HCT116 (cell line): ENCODE measurements at places on chromosomes 6 and 20. TPM values are rescaled to one million over a fixed set of nuclear protein-coding genes. Genes with fewer than 3 reads are reported as not detected.

The C2 gene
- total RNA-seq = 3.1 TPM

DNA sequence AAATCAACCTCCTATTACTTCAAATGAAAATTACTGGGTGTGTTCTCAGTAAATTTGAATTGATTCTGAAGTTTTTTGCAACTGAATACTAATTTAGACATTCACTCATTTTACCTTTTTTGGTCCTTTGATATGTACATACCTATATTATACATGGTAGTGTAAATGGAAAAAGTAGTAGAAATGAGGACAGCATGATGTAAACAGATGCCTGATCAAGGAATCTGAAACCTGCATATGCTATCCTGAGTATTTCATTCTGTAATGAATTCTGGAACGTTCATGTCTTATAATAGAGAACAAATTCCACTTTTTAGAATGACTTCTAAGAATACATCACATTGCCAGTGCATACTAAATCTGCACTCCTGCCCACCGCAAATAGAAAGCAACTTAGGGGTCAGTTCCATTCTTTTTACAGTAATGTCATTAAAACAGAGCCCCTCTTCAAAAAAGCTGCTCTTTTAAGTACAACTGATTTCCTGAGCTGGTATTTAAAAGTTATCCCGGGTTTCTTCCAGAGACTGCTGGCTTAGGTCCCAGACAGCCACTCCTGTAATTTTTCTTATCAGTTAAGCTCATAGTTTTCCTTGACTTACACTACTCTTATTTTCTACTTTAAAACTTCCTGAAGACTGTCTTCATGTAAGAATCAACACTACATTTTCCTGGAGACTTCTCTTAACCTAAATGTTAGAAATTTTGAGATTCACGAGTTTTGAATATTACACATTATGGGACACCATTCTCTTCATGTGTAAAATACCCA is 48.4 kb downstream of the MAP3K7 start:
- DNase-seq = no peak
- H3K36me3 ChIP-seq = no peaks in the 10 kb centered on the region

DNA sequence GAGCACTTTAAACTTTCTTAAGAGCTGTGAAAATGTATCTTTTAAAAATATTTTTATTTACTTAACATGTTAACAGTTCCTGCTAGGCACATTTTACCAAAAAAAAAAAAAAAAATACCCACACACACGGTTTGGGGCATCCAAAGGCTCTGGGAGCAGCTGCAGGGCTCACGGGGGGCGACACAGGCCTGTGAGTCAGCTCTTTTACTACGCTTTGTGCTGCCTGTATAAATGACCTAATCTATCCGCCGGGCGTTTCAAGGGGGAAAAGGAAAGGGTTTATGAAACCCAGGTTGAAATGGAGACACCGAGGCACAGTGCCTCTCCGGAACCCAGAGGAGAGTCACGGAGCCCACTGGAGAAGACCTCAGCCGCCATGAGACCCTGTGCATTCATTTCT is 40.4 kb downstream of the DLL1 start:
- H3K4me3 ChIP-seq = no peak overlapping the region
- H3K4me1 ChIP-seq = no peaks in the 10 kb centered on the region
- no peaks in the 10 kb centered on the region for H3K36me3 ChIP-seq
- H3K27ac ChIP-seq = no peak overlapping the region
- no peaks in the 10 kb centered on the region for H3K27me3 ChIP-seq
- DNase-seq = no peak

The TPBG gene
- total RNA-seq = 28.4 TPM

- H3K4me1 ChIP-seq = no peaks in the 10 kb centered on the region
- H3K27ac ChIP-seq = no peak overlapping the region
- H3K27me3 ChIP-seq = no peaks in the 10 kb centered on the region
- no peak for DNase-seq
Measured at GRCh38 chr20:20571068-20571780, 141.2 kb downstream of the RALGAPA2 start.

The FAM83D gene
- total RNA-seq = 51.1 TPM

- no peaks in the 10 kb centered on the region for H3K36me3 ChIP-seq
- H3K27ac ChIP-seq = no peak overlapping the region
- H3K4me3 ChIP-seq = no peak overlapping the region
- peaks cover 42% of the 10 kb centered on the region for H3K27me3 ChIP-seq
- no peaks in the 10 kb centered on the region for H3K4me1 ChIP-seq
- no peak for DNase-seq
Measured at GRCh38 chr6:98041921-98042320, 758.9 kb upstream of the MMS22L start.

- H3K4me1 ChIP-seq = no peaks in the 10 kb centered on the region
- no peak overlapping the region for H3K4me3 ChIP-seq
- H3K36me3 ChIP-seq = no peaks in the 10 kb centered on the region
- H3K27ac ChIP-seq = no peak overlapping the region
- no peak for DNase-seq
Measured at GRCh38 chr20:36481380-36482043, 59.8 kb upstream of the MYL9 start.

- H3K27me3 ChIP-seq = no peaks in the 10 kb centered on the region
- no peak overlapping the region for H3K27ac ChIP-seq
- no peak for DNase-seq
- H3K4me1 ChIP-seq = no peaks in the 10 kb centered on the region
- H3K36me3 ChIP-seq = no peaks in the 10 kb centered on the region
Measured at GRCh38 chr6:144314003-144314485, 28.9 kb downstream of the UTRN start.

The AKAP7 gene
- 3.1 TPM for total RNA-seq

- H3K36me3 ChIP-seq = no peaks in the 10 kb centered on the region
- no peaks in the 10 kb centered on the region for H3K4me1 ChIP-seq
- no peak for DNase-seq
- H3K27ac ChIP-seq = no peak overlapping the region
Measured at GRCh38 chr20:18778690-18779392, 34.7 kb upstream of the SCP2D1 start.

DNA sequence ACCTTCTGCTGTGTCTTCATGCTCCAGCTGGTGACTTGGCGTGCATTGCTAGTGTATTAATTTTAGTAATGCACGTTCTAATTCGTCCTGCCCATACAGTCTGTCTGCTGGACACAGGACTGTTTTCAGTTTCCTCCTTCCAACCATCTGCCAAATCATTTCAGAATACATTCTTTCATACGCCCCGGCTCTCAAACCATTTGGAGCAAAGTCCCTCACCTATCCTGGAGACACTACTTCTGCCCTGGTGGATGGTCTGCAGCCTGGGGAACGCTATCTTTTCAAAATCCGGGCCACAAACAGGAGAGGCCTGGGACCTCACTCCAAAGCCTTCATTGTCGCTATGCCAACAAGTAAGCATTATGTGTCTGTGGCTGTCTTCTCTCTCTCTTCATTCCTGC is 60.5 kb downstream of the FNDC1 start:
- peaks cover 33% of the 10 kb centered on the region for H3K27me3 ChIP-seq
- no peak overlapping the region for H3K27ac ChIP-seq
- DNase-seq = no peak
- H3K4me3 ChIP-seq = no peak overlapping the region

The MEP1A gene
- total RNA-seq = not detected

The PHACTR1 gene
- 0.17 TPM for total RNA-seq

DNA sequence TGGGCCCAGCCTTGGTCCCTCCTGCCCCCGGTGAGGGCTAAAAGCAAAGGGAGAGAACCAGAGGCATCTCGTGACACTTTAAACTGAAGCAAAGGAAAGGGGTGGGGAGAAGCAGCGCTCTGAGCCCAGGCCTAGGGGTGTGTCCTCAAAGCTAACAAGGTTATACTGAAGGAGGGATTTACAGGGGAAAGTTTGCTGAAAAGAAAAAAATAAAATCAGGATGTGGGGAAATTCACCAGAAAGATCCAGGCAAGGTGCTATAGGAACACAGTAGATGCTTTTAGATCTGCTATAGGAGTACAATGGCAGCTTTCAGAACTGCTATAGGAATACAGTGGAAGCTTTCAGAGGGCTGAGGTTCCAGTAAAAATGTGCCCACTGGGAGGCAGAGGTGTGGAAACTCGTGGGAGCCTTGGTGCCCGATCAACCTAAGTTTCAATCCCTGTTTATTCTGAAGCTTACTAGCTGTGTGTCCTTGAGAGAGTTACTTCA is at the start of gene COL9A1:
TSS of gene COL9A1 (minus strand) at position 51 of the 492 bp plus-strand sequence. CDS start 160 bp downstream, outside the sequence.
- H3K4me1 ChIP-seq = no peaks in the 10 kb centered on the region
- no peaks in the 10 kb centered on the region for H3K36me3 ChIP-seq
- no peak within 1 kb of the TSS for H3K4me3 ChIP-seq
- peaks cover 67% of the 10 kb centered on the region for H3K27me3 ChIP-seq
- DNase-seq = no peak

The CCM2L gene
- 1.4 TPM for total RNA-seq

The ETV7 gene
- 1.0 TPM for total RNA-seq

DNA sequence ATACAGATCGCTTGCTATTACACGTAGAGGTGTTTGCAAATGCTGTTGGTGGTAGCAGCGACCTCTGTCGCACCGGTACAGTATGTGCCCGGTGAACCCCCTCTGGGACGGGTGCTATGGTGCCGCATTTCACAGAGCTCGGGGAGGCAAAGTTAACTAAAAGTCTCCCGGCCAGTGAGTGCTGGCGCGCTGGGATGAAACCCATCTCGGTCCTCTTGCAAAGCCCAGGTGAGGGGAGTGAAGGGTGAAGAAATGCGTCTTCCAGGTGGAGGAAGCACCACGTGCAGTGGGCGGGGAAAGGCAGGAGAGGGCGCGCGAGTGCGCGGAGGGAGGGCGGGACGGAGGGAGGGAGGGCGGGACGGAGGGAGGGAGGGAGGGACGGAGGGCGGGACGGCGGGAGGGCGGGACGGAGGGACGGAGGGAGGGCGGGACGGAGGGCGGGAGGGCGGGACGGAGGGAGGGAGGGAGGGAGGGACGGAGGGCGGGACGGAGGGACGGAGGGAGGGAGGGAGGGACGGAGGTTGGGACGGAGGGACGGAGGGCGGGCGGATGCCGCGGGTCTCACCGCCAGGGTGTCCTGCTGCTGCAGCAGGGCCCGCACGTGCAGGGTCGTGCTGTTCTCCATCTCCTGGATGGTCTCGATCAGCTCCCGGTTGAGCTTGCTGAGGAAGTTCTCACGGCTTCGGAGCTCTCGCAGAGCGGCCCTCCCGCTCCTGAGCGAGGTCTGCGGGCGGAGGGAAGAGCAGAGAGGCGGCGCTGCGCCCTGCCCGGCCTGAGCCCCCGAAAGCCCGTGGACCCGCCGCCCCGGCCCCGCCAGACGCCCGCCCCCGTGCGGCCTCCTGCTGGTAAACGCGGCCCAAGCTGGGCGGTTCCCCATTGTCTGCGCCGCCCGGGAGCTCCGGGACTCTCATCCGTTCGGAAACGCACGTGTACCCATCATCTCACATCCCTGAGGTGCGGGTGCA is 11.7 kb downstream of the C20orf96 start:
- no peak for DNase-seq
- H3K27me3 ChIP-seq = no peaks in the 10 kb centered on the region
- H3K4me3 ChIP-seq = no peak overlapping the region
- peaks cover 34% of the 10 kb centered on the region for H3K36me3 ChIP-seq

The TAGAP gene
- 0.30 TPM for total RNA-seq

GRCh38 chr6:108556250-108556649 is 4.5 kb upstream of the FOXO3 start:
- no peak overlapping the region for H3K4me3 ChIP-seq
- H3K36me3 ChIP-seq = no peaks in the 10 kb centered on the region
- no peak overlapping the region for H3K27ac ChIP-seq
- DNase-seq = no peak

DNA sequence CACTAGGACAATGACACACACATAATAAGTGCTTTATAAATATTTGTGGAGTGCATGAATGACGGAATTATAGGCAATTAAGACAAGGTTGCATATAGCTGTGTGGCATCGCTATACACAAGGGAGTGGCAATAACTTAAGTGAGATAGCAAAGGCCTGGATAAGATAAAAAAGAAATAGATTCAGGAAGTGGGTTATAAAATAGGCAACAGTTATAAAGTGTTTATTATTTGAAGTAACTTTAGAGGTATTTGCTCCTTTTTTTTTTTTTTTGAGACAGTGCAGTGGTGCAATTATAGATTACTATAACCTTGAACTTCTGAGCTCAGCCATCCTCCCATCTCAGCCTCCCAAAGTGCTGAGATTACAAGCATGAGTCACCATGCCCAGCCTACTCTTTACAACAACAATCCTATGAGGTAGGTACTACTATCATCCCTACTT is 75.9 kb upstream of the LOC128125822 start:
- no peaks in the 10 kb centered on the region for H3K27me3 ChIP-seq
- H3K27ac ChIP-seq = no peak overlapping the region
- H3K36me3 ChIP-seq = no peaks in the 10 kb centered on the region
- H3K4me1 ChIP-seq = peaks cover 11% of the 10 kb centered on the region
- H3K4me3 ChIP-seq = no peak overlapping the region
- DNase-seq = no peak

GRCh38 chr6:134768931-134769330 is 181.0 kb downstream of the ALDH8A1 start:
- H3K36me3 ChIP-seq = no peaks in the 10 kb centered on the region
- no peaks in the 10 kb centered on the region for H3K4me1 ChIP-seq
- H3K4me3 ChIP-seq = no peak overlapping the region
- no peak overlapping the region for H3K27ac ChIP-seq
- no peak for DNase-seq

The MAS1 gene
- not detected for total RNA-seq

DNA sequence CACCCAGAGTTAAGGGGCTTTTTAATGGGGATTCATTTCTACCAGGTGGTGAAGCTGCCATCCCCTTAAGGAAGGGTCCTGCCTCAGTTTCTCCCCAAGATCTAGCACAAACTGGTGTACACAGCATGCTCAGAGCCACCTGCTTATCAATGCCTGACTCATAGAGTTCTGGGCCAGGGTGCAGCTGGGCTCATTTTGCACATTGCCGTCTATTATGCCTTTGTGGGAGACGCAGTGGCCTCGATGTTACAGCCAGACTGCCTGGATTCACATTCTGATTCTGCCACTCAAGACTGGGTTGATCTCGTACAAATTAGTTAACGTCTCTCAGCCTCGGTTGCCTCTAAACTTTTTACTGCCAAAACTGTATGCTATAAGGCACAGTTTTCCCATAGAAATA is 365.7 kb downstream of the ZFAND3 start:
- no peak for DNase-seq
- no peaks in the 10 kb centered on the region for H3K27me3 ChIP-seq
- no peaks in the 10 kb centered on the region for H3K36me3 ChIP-seq
- H3K27ac ChIP-seq = no peak overlapping the region

The TFAP2C gene
- 6.9 TPM for total RNA-seq

DNA sequence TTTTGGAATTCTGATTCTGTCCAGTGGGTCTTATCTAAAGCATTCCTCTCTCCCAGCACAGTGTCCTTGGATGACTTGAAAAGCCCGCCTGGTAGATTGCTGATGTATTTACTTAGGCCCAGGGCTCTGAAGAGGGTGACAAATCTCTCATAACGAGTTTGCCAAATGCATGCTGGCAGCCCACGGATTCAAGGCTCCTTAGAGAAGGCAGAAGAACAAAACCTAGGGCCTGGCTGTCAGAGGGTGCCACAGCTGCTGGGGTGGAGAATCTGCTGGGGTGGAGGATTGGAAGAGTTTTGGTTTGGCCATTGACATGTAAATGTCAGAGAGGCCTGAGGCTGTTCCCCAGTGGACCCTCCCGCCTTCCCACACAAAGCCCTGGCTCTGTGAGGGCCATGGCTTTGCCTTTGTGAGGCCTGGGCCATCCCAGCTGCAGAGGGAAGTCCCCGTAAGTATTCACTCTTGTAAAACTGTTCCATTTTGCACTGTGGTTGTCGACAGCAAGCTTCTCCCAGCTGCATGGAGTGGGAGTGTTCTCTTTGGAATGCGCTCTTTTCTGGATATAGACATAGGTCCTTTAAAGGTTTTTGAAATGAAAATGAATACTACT is 50.3 kb downstream of the ANKRD6 start:
- no peaks in the 10 kb centered on the region for H3K4me1 ChIP-seq
- no peak for DNase-seq
- no peaks in the 10 kb centered on the region for H3K27me3 ChIP-seq
- no peaks in the 10 kb centered on the region for H3K36me3 ChIP-seq
- no peak overlapping the region for H3K27ac ChIP-seq
